ENCODE measurements at places on chromosomes 6 and 20.

GRCh38 chr6:159852877-159853276 lies 37.9 kb upstream of the MAS1 start:
- no peak for DNase-seq

DNA sequence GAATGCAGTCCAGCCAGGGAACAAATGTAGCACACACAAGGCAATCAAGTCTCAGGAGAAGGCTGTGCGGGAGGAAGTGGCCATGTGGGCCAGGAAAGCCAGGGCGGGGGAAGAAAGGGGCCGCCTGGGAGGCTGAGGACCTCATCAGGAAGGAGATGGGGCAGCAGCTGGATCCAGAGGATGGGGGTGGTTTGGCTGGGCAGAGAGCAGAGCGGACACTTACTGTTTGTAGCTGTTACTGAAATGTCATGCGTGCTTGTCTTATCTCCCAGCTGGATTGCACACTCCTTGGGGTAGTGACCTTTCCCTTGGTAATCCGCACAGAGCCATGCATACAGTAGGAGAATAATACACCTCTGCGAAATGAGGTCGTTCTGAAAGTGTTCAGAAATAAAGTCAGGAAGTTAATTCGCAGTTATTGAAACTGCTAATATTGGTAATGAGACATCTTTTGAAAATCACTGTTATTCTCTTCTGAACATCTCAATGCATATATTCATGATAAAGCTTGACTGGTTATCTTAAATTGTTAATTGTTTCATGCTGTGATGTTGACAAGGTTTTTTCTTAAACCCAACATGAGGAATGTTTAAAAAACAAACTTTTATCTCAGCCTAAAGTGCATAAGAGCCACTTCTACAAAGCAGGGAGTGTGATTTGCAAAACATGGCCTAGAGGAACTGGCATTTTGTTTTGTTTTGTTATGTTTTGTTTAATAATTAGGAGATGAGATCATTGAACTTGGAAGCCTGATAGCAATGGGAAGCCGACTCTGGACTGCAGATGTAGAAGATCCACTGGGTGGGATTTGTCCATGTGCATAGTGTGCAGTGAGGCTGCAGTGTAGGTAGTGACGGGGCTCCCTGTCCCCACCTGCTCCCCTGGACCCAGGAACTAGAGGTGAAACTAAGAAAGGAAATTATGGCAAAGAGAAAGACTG lies 18.0 kb upstream of the MAP3K4 start:
- DNase-seq: no peak

DNA sequence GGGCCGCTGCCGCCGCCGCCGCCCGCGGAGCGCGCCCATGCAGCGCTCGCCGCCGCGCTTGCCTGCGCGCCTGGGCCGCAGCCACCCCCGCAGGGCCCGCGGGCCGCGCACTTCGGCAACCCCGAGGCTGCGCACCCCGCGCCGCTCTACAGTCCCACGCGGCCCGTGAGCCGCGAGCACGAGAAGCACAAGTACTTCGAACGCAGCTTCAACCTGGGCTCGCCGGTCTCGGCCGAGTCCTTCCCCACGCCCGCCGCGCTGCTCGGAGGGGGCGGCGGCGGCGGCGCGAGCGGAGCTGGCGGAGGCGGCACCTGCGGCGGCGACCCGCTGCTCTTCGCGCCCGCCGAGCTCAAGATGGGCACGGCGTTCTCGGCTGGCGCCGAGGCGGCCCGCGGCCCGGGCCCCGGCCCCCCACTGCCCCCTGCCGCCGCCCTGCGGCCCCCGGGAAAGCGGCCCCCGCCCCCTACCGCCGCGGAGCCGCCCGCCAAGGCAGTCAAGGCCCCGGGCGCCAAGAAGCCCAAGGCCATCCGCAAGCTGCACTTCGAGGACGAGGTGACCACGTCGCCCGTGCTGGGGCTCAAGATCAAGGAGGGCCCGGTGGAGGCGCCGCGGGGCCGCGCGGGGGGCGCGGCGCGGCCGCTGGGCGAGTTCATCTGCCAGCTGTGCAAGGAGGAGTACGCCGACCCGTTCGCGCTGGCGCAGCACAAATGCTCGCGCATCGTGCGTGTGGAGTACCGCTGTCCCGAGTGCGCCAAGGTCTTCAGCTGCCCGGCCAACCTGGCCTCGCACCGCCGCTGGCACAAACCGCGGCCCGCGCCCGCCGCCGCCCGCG lies 730 bp downstream of the INSM1 start:
- no peak for DNase-seq

DNA sequence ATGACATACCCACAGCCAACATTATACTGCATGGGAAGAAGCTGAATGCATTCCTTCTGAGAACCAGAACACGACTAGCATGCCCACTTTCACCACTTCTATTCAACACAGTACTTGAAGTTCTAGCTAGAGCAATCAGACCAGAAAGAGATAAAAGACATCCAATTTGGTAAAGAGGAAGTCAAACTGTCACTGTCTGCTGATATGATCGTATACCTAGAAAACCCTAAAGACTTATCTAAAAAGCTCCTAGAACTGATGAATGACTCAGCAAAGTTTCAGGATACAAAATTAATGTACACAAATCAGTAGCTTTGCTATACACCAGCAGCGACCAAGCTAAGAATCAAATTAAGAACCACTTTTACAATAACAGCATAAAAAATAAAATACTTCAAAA lies 60.5 kb downstream of the EYS start:
- DNase-seq: no peak

- no peak for DNase-seq
Measured at GRCh38 chr20:52799130-52799529, 173.0 kb upstream of the TSHZ2 start.

- no peak for DNase-seq
Measured at GRCh38 chr20:42572320-42573016, 617.2 kb downstream of the PTPRT start.

GRCh38 chr20:45300961-45301360 lies 5.7 kb upstream of the RBPJL start:
- no peak for DNase-seq

GRCh38 chr6:40845553-40845952 lies 193.5 kb downstream of the UNC5CL start:
- no peak for DNase-seq

- no peak for DNase-seq
Measured at GRCh38 chr6:144897441-144897921, 612.3 kb downstream of the UTRN start.

DNA sequence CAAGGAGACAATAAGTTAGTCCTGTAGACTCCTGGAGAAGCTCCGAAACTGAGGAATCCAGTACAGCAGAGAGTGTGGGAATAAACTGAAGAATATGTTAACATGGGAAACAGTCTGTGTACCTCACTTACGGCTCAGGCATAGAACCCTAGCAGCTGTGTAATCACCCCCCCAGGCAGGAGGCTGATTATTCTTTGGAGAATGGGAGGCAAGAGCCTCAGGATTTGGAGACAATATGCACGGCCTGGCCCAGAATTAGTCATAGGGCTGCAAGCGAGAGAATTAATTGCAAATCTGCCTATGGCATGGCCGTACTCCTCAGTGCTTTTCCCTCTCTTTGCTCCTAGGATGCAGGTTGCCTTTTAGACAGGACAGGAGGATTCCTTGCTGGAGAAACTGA lies 27.5 kb upstream of the FYN start:
- DNase-seq: no peak

GRCh38 chr6:11969092-11969491 lies 43.0 kb upstream of the HIVEP1 start:
- DNase-seq: no peak

GRCh38 chr20:6956574-6956973 lies 189.1 kb downstream of the BMP2 start:
- no peak for DNase-seq

GRCh38 chr6:108733706-108734265 lies 114.4 kb upstream of the ARMC2 start:
- DNase-seq: no peak

- no peak for DNase-seq
Measured at GRCh38 chr6:137666202-137666774, 172.1 kb upstream of the OLIG3 start.

GRCh38 chr20:10316582-10316981 lies 98.0 kb downstream of the SNAP25 start:
- DNase-seq: no peak

DNA sequence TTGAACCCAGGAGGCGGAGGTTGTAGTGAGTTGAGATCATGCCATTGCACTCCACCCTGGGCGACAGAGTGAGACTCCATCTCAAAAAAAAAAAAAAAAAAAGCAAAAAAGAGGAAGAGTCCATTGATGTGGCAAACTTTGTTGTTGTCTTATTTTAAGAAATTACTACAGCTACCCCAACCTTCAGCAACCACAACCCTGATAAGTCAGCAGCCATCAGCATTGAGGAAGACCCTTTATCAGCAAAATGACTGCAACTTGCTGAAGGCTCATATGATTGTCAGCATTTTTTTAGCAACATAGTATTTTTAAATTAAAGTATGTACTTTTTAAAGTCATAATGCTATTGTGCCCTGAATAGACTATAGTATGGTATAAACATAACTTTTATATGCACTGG lies 48.8 kb downstream of the ZFP64 start:
- DNase-seq: no peak

- DNase-seq: no peak
Measured at GRCh38 chr20:13868331-13868730, 83.5 kb downstream of the NDUFAF5 start.

DNA sequence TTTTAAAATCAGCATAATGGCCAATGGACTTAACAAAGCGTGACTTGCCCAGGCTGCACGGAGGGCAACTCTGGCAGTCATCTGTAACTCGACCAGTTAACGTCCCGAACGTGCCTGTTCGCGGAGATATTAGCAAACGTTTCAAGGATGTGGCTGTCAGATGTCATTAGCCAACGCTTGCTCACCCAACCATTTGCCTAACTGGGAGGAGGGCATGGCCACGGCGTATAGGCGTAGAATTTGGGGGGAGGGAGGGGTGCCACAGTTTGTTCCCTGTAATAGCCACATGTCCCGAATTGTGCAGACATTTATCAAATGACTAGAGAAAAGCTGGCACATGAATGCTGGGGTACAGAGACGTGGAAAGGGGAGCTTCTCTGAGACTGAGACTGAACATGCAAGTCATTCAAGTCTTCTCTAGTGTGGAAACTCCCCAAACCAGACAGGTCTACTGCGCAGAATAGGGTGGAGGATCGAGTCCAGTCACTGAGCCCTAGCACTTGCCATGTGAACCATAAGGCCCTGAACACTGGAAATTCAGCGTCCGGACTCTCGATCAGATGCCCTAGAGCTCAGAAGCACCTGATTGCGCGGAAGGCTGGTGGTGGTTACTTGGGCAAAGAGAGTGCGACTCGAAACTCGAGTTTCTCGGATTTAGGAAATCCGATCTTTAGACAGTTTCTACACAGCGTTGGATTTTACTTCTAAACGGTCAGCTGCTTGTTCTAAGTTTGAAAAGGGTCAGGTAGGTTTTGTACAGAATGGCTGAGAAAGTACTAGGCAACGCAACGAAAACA lies 32.6 kb downstream of the TFAP2B start:
- DNase-seq: no peak

GRCh38 chr20:43691928-43692524 lies 25.1 kb downstream of the MYBL2 start:
- peak; percentile 43 for DNase-seq
